ENCODE measurements at places on chromosomes 11 and 22. TPM values are rescaled to one million over a fixed set of nuclear protein-coding genes. Genes with fewer than 3 reads are reported as not detected.

- DNase-seq = no peak
Observed at GRCh38 chr11:106262852-106263251, 185.4 kb downstream of the AASDHPPT start.

GRCh38 chr11:111417766-111418435 lies 38.8 kb upstream of the POU2AF1 start:
- no peak for DNase-seq

- DNase-seq = no peak
Observed at GRCh38 chr11:112229159-112229558, 2.9 kb downstream of the PTS start.

GRCh38 chr11:114953039-114953438 lies 274.7 kb downstream of the NXPE2 start:
- DNase-seq = no peak

Gene TTC12
- 5.5 TPM for total RNA-seq

Gene MUC6
- not detected for total RNA-seq

- DNase-seq = peak; percentile 75
Observed at GRCh38 chr11:74347381-74347780, 35.9 kb upstream of the P4HA3 start.

GRCh38 chr11:2108675-2109491 lies 30.3 kb downstream of the IGF2 start:
- no peak for DNase-seq

DNA sequence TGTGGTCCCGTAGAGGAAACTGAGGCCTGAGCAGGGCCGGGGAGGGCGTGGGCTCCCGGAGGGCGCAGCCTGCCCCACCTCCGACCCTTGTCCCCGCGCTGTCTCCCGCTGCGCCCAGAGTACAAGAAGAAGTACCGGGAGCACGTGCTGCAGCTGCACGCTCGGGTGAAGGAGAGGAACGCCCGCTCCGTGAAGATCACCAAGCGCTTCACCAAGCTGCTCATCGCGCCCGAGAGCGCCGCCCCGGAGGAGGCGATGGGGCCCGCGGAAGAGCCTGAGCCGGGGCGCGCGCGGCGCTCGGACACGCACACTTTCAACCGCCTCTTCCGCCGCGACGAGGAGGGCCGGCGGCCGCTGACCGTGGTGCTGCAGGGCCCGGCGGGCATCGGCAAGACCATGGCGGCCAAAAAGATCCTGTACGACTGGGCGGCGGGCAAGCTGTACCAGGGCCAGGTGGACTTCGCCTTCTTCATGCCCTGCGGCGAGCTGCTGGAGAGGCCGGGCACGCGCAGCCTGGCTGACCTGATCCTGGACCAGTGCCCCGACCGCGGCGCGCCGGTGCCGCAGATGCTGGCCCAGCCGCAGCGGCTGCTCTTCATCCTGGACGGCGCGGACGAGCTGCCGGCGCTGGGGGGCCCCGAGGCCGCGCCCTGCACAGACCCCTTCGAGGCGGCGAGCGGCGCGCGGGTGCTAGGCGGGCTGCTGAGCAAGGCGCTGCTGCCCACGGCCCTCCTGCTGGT lies 1.9 kb downstream of the NLRP6 start:
- DNase-seq = no peak

- DNase-seq = no peak
Observed at GRCh38 chr11:27373856-27374602, 11.0 kb upstream of the CCDC34 start.

DNA sequence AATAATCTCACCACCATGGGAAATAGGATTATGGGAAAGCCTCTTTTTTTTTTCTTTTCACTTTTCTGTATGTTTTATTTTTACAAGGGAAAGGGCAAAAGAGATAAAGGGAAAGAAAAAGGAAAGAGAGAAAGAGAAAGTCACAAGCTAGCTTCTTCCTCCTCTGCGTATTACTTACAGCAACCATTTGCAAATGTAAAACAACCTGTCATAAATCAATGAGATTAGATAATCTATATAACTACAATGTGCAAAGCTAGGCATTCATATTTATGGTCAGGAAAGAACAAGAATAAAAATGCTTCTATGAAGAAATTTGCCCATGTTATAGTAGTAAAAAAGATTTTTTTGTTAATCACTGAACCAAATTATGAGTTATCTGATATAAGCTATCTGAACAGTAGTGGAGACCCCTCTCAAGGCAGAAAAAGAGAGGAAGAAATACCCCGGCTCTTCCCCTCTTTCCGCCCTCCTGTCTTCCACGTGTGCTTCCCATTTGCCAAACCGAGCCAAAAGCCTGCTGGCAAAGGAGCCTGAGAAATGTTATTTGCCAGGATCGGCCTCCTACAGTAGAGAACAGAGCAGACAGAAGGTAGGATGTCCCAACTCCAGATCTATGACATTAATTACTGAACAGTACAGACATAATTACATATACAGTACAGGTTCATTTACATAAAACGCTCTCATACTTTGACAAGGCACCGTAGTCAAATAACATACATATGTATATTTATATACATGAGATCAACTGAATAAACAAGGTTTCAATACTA lies 50.2 kb downstream of the ARHGAP32 start:
- DNase-seq = no peak

GRCh38 chr11:110759972-110760381 lies 47.7 kb upstream of the ARHGAP20 start:
- no peak for DNase-seq

DNA sequence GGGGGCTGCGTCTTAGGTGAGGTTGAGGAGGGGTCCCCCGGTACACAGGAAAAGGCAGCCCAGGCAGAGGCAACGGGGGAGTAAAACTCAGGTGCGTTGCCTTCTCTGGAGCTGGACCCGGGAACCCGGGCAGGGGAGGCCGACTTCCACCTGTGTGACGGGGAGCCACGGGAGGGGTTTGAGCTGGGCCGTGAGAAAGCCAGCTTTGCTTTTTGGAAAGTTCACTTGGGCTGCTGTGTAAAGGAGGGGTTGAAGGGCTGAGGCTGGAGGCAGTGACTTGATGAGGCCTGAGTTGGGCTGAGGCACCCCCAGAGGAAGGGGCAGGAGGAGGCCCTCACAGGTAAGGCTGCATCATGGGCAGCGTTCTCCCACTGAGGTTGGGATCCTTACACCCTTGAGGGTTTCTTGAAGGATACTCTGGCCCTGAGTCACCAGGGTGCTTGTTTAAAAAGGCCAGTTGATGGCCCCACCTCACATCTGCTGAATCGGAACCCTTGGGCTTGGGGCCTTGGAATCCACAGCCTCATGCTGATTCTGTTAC lies 47.2 kb downstream of the CHRDL2 start:
- no peak for DNase-seq

Gene CFAP300
- not detected for total RNA-seq

DNA sequence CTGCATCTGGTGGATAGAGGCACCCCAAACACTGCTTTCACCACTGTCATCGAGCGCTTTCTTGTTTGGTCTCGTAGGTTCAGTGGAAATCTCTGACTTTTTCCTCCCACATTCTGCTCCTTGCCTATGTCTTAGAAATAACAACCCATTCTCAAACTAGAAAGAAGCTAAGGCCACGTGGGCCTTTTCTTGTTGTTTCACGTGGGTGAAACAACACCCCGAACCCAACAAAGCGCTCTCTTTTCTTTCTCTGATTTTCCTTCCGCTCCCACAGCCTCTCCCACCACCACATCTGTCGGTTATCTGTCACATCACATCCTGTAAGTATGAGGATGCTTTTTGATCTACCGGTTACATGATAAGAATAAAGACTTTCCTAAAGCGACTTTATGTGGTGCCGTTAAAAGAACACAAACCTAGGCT lies 77.1 kb downstream of the LINC01488 start:
- DNase-seq = no peak

DNA sequence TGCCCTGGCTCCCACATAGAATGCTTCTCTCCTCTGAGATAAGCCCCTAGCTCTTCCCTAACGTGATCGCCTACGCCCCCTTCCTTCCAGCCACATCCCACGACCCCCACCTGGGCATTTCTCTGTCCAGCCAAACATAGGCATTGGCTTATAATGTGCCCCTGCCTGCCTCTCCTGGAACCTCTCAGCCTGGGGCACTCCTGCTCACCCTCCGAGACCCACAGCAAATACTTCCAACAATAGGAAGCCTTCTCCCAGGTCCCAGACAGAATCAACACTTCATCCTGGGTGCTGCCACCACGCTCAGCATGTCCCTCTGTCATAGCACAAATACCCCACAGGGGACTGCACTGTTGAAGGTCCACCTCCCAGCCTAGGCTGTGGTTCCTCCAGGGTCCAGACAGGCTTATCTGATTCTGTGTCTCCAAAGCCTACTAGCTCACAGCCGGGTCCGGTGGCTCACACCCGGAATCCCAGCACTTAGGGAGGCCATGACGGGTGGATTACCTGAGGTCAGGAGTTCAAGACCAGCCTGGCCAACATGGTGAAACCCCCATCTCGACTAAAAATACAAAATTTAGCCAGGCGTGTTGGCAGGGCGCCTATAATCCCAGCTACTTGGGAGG lies 24.2 kb upstream of the TMPRSS4 start:
- no peak for DNase-seq

DNA sequence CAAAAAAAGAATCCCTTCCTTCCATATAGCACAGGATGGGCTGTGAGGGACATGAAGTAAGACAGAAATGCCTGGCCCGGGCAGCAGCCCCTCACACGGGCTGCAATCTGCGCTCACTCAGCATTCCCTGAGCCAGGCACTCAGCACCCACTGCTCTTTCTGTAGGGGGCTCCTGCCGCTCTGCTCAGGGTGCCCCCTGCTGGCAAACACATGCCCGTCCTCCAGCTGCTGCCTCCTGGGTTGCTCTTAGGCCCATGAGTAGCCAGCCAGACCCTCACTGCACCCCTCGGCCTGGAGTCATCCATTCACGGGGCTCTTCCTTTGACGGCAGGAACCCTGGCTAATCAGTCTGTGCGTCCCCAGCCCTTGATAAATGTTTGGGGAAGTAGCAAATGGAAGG lies 6.9 kb downstream of the MCAT start:
- peak; percentile 30 for DNase-seq

Gene IGHMBP2
- total RNA-seq = 13.5 TPM

- no peak for DNase-seq
Observed at GRCh38 chr11:94245121-94245520, 59.3 kb upstream of the IZUMO1R start.

Gene ENTHD1
- not detected for total RNA-seq

DNA sequence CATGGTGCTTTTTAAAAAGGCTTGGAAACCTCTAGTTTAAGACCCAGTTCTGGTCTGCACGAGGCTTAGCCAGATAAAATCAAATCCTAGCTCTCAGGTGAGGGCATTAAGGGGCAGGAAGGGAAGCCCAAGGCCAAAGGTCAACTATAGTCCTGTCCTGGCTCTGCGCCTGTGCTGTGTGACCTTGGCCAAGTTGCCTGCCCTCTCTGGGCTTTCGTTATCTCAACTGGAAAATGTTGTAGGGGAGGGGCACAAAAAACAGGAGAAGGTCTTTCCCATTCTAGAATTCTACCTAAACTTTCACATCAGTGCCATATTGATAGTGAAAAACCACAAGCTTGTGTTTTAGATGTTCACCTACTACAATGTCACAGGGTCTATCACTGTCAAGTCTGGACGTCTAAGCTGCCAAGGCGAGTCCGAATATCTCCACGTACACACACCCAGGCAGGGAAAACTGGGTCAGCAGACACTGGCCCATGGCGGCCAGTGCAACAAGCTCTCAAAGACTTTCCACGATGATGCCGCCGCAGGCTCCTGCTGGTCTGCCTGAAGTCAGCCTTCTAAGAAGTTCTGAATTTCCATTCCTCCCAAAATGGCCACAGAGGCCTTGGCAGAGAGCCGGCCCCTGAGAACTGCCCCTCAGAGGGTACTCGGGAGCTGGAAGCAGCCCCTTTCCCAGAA lies 18.0 kb downstream of the MN1 start:
- no peak for DNase-seq

Gene FAM111B
- total RNA-seq = 11.0 TPM

Gene P4HA3
- total RNA-seq = 77.2 TPM

DNA sequence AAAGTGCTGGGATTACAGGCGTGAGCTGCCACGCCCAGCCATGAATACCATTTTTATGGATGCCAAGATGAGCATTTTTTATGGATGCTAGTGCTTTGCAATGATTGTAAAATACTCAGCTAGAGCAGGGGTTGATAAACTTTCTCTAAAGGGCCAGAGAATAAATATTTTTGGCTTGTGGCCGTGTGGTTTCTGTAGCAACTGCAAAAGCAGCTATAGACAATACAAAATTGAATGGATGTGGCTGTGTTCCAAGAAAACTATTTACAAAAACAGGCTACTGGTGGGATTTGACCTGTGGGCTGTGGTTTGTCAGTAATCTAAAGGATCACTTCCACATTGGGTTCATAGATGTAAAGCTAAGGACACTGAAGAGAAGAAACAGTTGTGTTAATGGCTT lies 56.0 kb downstream of the COMMD9 start:
- DNase-seq = peak; percentile 57

Gene JHY
- total RNA-seq = 0.39 TPM

Gene CPSF7
- 9.9 TPM for total RNA-seq

GRCh38 chr11:61860054-61860903 lies 31.1 kb downstream of the FADS3 start:
- DNase-seq = peak; percentile 35

GRCh38 chr22:37626144-37626543 lies 13.3 kb upstream of the SH3BP1 start:
- no peak for DNase-seq

Gene OR5T3
- total RNA-seq = not detected

DNA sequence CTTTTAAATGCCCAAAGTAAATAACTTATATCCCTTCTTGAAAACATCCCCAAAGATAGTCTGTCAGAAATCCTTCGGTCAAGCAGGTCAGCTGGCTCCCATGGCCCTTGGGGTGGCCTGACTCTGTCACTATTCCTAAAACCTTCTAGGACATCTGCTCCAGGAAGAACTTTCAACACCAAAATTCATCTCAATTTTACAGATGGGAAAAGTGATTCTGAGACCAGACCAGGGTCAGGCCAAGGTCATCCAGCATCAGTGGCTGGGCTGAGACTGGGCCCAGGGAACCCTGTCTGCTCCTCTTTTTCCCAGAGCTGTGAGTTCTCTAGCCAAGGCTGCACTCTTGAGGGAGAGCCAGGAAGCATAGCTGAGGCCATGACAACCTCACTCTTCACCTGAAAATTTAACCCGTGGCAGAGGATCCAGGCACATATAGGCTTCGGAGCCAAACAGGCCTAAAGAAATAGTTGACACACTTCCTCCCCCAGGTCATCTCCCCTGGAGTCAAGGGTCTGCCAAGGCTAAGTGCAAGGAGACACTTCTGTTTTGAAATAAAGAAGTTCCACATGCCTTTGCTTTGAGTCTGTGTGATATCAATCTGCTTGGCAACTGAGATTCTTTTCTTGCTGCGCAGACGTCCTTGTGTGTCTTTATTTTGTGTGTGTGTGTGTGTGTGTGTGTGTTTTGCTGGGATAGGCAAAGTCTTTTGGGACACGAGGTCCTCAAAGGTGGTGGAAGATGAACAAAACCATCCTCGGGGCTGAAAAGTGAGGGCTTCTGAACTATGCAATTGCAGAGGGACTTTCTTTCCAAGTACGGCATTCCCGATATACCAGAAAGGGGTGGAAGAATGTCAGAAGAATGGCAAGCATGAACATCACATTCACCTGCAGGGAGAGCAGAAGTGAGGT lies 16.8 kb upstream of the PRG2 start:
- no peak for DNase-seq
